ENCODE measurements at places on chromosomes 1 and 21.

- no peak for DNase-seq
Measured at GRCh38 chr1:1538334-1538733, 2.1 kb downstream of the TMEM240 start.

DNA sequence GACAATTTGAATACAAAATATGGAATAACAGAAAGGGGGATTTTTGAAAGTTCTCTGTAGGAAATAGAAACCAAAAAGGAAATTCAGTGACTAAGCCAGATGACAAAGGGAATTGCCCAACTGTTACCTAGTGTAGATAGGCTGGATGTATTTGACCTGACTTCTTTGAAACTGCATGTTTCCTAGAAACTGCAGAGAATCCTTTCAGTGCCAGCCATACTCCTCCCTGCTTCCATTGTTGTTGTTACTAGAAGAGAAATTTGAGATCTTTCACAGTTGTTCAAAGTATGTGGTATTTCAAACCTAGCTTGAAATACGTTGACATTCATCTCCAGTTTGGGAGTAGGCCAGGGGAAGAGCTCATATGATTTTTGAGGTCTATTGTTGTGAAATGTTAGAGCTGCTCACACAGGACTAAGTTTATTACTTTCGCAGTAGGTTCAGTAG lies 1.8 kb upstream of the GBP5 start:
- no peak for DNase-seq

- DNase-seq = no peak
Measured at GRCh38 chr1:54107131-54107530, 45.7 kb downstream of the CDCP2 start.

DNA sequence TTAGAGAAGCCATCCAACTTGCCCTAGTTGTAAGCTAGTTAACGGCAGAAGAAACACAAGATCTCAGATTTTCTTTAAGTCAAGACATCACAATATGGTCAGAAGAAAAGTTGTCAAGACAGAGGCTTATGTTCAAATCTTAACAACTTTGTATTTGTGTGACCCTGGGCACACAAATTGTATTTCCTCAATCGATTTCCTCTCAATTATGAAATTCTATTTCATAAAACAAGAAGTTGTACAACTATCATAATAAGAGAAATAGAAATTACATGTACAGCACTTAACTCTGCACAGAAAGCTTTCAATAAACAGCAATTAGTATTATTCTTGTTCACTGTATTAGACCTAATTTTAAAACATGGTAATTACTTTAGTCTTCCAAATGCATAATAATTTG lies 62.9 kb upstream of the SDC3 start:
- no peak for DNase-seq

- DNase-seq = no peak
Measured at GRCh38 chr1:87840767-87841166, 512.1 kb downstream of the LMO4 start.

GRCh38 chr1:198696211-198696610 lies 57.4 kb downstream of the PTPRC start:
- no peak for DNase-seq

- no peak for DNase-seq
Measured at GRCh38 chr1:51946300-51946699, 44.2 kb downstream of the RAB3B start.

DNA sequence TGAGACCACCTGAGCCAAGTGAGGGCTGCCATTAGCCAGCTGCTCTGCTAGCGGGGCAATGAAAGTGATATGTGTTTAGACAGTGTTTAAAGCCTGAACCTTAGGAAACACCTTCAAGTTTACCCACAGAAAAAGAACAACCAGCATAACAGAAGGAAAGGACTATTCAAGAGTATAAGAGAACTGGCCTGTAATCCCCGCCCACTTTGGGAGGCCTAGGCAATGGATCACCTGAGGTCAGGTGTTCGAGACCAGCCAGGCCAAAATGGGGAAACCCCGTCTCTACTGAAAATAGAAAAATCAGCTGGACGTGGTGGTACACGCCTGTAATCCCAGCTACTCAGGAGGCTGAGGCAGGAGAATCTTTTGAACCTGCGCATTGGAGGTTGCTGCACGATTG lies 149.4 kb downstream of the PCP4 start:
- no peak for DNase-seq

- no peak for DNase-seq
Measured at GRCh38 chr1:92705446-92705845, 79.5 kb downstream of the EVI5 start.

DNA sequence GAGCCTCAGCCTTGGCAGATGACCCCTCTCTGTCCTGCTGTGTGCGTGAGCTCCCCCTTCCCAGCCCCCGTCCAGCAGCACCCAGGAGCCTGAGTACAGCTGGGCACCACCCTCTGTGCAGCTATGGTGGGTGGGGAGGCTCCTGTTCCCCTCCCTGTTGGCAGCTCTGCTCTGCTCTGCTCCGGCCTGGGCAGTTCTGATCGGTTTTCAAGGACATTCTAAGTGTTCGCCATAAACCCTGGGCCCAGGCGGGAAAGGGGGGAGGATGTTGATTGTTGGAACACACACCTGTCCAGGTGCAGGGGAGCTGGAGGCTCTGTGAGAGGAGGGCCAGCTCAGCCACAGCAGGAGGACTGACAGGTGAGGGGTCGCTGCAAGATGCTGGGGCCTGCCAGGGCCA lies at the start of gene CLCNKB:
Gene CLCNKB, plus strand, starts transcription at position 262 of the 400 bp plus-strand sequence. CDS start 711 bp downstream, outside the sequence.
- no peak for DNase-seq

DNA sequence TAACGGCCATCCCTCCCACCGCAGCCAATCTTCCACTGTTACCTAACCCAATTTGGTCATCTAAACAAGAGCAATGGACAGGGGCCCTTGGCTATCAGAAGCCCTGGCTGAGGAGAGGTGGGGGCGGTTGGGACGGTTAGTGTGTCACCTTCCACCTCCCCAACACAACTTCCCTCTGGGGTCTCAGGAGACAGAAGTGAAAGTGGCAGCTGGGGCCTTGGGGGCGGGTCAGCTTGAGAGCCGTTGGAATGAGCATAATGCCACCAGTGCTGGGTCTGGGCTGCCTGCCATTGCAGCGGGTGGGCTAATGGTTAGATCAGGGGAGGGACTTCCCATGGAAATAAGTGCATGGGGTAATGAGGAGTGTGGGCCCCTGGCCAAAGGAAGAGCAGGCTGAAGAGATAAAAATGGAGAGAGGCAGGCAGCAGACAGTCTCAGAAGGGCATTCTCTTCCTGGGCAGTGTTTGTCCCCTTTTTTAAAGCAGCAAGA lies 7.9 kb downstream of the MEF2D start:
- DNase-seq = no peak

DNA sequence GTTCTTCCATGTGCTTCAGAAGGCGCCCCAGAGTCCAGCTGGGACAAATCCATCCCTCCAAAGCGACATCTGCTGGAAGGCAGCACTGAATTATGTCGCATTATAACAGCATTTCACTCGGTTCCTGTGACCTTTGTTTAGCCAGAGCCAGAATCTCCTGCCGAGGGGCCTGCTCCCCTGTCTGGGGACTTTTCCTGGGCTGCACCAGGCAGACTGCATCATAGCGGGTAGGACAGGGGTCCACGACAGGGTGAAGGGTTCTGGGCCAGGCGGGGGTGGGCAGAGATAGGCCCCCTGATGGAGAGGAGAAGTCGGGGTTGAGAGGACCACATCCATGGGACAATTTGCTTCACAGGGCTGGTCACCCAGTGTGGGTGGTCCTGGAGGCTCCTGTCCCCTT lies 276.9 kb downstream of the MATN1 start:
- DNase-seq = no peak

DNA sequence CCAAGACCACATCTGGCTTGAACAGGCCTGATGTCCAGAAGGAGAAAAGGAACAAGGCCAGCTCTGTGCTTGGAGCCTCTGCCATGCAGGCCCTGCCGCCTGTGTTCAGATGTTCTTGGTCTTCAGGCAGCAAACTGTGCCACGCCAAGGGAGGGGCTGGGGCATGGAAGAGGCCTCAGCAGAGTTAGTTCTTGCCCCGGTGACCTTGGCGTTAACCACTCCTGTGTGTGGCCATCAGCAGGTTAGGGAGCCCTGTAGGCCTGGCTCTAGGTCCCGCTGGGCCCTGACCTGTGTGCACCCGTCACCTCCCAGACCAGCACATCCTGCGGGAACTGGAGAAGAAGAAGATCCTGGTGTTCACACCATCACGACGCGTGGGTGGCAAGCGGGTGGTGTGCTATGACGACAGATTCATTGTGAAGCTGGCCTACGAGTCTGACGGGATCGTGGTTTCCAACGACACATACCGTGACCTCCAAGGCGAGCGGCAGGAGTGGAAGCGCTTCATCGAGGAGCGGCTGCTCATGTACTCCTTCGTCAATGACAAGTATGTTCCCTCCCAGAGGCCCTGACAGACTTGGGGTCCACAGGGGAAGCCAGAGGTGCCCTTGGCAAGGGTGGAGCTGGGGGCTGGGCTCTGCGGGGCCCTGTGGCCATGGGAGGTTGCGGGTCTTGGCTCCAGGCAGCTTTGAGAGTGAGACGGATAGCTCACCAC lies 7.1 kb downstream of the ZC3H12A start:
- DNase-seq = no peak

DNA sequence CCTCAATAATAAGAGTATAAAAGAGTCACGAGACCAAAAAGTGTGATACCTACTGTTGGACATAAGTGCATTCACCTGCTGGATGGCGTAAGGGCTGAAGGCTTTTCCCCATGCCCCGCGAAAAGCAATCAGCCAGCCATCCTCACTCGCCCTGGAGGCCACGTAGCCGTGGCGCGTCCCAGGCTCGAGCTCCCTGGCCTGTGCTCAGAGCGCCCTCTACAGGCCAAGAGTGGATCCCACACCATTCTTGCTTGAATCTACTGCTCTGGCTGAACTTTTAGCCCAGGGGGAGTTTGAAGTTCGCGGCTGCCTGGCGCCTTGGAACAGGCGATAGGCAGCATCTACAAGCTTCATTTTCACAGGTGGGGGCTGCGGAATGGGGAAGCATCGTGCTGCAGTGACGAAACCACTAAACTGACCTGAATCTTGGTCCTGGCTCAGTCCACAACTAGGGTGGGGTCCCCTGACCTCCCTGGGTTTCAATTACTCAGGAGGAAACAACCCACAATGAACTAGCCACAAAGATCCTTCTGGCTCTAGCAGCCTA lies 70.3 kb upstream of the SERBP1 start:
- peak; percentile 73 for DNase-seq

DNA sequence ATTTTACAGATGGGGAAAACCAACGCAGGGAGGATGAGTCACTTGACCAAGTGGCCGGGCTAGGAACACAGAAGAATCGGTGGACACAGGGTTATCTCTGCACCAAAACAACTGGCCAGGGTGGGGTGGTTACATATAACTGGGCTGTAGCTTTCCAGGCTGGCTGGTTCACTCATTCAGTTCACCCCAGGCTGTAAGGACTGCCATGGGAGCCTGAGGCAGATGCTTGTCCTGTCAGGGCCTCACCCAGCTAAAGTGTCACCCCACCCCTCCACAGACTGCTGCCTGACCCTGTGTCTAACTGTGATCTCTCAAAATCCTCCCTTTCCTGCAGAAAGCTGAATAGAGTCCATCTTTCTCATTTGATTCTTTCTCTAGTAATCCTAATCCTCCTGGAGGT lies 387.3 kb downstream of the RYR2 start:
- no peak for DNase-seq

- no peak for DNase-seq
Measured at GRCh38 chr1:201317551-201317950, 34.2 kb downstream of the PKP1 start.

- DNase-seq = no peak
Measured at GRCh38 chr1:40844079-40844478, 18.1 kb downstream of the CITED4 start.

GRCh38 chr1:232271991-232272589 lies 357.8 kb downstream of the SIPA1L2 start:
- DNase-seq = no peak

GRCh38 chr21:35559829-35560225 lies 500.5 kb downstream of the SETD4 start:
- DNase-seq = no peak

DNA sequence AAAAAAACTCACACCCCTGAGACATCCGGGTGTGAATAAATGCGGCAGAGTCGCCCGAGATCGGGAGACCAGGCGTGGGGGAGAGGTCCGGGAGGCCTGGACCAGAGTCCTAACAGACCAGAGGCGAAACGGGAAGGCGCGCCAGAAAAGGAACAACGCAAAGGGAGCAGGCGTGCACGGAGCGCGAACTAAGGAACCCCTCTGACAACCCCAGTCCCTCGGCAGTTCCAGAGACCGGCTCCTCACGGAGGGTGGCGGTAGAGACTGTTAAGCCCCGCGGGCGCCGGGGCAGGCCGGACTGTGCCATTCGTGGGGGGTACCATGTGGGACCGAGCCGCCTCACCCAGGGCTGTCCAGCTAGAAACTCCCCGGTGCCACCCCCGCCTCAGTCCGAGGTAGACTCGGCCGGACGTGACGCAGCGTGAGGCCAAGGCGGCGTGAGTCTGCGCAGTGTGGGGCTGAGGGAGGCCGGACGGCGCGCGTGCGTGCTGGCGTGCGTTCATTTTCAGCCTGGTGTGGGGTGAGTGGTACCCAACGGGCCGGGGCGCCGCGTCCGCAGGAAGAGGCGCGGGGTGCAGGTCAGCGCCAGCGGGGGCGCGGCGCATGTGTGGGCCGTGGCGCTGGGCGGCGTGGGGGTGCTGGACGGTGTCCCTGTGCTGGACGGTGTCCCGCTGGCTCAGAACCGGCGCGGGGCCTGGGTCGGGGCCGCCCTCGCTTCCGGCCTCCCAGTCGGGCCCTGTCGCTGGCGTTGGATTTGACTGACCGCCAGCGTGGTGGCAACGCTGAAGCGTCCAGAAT lies at the start of gene PARK7:
Gene PARK7, plus strand, starts transcription at position 496 of the 798 bp plus-strand sequence. CDS start 1,075 bp downstream, outside the sequence.
- peak; percentile 98 for DNase-seq

DNA sequence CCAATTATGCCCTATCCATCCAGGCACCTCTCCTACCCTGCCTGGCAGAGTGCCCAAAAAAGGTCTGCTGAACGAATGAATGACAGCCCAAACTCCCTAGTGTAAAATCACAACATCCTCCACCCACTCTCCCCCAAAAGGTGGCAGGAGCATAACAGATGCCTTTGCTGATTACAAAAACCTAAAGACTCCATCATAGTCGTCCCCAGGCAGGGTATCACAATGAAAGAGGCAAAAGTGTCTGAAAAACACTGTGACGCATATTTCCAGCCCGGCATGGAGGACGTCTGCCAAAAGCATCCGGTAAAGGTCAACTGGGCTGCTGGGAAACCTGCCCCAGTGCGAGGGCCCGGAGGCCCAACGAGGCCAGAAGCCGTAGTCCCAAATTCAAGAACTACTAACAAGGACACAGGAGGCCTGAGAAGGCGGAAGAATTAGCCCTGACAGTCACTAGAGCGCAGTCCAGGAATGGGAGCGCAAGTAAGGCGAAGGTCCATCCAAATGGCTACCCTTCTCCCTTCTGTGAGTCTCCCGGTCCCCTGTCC lies 576 bp downstream of the SMIM12 start:
- no peak for DNase-seq

DNA sequence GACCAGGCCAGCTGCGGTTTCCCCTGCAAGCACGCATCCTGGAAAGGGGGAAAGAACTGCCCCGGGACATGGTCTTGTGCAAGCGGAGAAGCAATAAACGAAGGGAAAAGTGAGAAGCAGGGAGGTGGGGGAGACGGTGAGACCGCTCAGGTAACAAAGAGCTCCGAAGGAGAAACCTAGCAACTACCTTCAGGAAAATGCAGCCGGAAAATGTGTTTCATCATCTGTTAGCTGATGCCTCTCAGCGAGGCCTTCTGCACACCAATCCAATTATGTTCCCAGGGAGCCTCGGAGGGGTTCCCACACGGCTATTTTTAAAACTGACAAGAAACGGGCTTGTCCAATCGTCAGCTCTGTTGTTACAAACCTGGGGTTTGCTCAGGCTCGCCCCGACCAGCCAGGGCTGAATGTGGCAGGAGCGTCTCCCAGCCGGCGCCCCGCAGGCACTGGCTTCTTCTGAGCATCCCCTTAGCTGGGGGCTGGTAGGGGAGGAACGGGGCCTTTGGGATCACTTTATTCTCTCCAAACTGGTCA lies 3.4 kb downstream of the RIPK4 start:
- DNase-seq = no peak

- no peak for DNase-seq
Measured at GRCh38 chr1:116990612-116991151, 10.9 kb upstream of the CD101 start.

All from effector CD8-positive, alpha-beta T cell (primary cell).